Activated naive CD4-positive, alpha-beta T cell (primary cell): ENCODE measurements at places on chromosomes 6 and 20.

DNA sequence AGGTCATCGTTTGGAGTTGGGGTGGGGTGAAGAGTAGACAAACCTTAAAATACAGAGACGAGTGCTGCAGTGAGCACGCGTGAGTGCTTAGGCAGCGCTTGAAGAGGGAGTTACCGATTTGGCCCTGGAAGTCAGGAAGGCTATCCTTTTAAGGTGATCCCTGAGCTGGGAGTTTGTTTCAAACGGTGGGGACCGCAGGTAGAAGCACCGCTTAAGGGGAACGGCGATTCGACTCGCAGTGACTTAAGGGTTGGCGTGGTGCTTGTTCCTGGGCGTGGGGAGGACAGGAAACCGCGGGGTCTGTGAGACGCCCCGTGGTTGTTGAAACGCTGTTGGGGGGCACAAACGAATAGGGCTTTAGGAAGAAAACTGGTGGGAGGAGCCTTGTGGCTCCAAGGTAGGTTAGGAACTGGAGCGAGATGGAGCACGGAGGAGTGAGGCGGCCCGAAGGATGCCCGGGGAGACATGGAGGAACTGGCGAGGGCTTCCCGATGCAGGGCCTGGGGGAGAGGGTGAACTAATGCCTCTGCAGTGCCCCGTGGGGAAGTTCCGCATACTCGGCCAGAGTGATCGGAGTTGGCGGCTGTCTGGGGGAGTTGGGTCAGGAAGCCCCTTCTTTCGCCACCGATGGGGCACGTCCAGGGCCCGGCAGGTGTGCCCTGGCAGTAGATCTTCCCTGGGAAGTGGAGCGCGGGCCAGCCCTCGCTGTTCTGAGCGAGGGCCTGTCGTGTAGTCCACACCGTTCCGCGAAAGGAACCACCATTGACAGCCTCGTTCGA, 1.3 kb upstream of the CDYL start:
- no peak for DNase-seq

GRCh38 chr20:60224914-60225313, 266.7 kb downstream of the CDH26 start:
- no peak for DNase-seq

DNA sequence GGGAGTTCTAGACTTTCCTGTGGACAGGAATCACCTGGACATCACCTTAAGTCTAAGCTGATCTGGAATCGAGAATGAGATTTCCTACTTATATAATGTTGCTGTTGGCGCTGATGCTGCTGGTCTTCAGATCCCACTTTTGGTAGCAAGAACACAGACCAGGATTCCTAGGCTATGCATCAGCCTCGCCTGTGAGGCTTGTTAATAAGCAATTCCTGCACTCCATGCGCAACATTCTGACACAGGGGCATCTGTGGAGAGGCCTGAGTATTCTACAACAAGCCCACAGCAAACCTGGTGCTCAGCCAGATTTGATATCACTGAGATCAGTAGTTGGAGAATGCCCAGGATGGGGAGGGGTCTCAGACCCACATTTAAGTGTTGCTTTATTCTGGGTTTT, 52.0 kb upstream of the TRIM26 start:
- no peak for DNase-seq

DNA sequence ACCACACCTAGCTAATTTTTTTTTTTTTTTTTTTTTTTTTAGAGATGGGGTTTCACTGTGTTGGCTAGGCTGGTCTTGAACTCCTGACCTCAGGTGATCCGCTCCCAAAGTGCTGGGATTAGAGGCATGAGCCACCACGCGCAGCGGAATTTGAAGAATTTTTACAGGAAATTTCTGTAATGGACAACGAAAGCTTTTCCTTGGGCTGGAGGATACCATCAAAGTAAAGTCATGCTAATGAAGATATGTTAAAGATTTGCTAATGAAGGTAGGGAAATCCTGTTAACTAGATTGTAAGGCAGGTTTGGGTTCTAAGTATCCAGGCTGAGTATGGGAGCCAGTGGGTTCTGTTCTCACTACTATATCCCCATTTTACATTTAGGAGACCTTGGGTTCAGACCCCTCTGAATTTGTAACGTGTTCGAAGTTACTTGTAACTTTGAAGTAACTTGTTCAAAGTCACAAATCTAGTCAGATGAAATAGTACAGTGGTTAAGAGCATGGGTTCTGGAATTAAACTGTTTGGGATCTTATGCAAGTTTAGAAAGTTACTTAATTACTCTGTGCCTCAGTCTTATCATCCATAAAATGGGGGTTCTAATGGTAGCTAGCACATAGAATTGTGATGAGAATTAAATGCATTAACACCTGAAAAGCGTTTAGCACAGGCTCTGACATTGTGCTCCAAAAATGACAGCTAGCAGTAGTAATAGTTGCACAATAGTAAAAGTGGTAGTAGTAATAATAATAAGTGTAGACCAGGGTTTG, 123.4 kb upstream of the GPR6 start:
- no peak for DNase-seq

- no peak for DNase-seq
Observed at GRCh38 chr6:71079677-71080076, 122.8 kb upstream of the B3GAT2 start.

- DNase-seq, result no peak
Observed at GRCh38 chr6:143323729-143324470, 126.6 kb downstream of the ADAT2 start.
